ENCODE measurements at places on chromosomes 4 and X. TPM values are rescaled to one million over a fixed set of nuclear protein-coding genes. Genes with fewer than 3 reads are reported as not detected.

GRCh38 chrX:72121383-72121782, 10.3 kb downstream of the RTL5 start:
- no peak for DNase-seq

DNA sequence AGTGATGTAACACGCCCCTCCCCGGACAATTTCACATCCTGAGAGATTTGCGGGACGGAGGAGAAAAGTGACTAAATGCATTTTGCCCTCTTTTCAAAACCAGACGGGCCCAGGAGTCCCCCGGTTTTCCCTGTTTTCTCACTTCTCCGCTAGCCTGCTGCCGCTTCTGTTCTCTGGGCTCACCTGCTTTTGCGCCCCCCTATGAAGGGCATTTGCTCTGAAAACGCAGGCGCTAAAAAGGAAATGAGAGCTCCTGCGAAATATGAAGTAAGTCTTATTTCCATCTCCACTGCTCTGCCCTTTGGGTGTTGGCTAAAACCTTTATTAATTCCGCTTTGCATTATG, 613 bp upstream of the TMEM47 start:
- DNase-seq, result no peak

GRCh38 chr4:112823156-112823555, 186.2 kb downstream of the LARP7 start:
- DNase-seq, result no peak

- DNase-seq, result no peak
These were observed 58.6 kb downstream of the AREG start for GRCh38 chr4:74503580-74503979.

DNA sequence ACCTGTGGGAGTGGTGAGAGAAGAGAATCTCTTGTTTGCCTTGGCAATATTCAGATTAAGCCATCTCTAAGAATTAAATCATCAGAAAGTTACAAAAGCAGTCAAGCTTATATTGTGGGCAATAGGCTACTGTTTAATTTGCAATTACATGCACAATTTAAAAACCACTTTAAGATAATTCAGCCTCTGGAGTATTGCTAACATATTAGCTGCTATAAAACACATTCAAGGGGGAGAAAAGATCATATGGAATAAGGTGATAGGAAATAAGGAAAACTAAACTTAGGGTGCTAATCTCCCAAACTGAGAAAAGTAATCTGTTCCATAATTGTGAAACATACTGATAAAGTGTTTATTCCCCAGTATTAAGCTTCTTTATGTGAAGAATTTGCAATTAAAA, 103.9 kb downstream of the ARAP2 start:
- DNase-seq, result no peak

DNA sequence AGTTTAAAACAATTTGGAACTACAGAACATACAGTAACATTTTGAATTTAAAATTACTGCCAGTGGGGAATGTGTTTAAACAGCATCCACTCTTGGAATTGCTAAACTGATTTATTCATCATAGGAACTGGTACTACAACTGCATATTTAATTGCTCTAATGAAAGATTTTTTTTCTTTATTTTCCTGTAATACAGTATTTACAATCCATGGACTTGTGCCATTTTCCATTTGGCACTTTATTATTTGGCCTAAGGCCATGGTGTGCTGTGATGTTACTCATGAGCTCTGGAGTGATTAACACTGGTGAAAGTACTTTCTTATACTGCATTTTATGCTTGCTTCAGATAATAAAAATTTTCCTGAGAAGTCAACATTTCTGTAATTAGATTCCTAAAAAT, 69.7 kb upstream of the NUDT6 start:
- peak; percentile 63 for DNase-seq

LUZP4 gene
- not detected for polyA plus RNA-seq

TAF7L gene
- not detected for polyA plus RNA-seq

Measured in muscle of arm (tissue), 14 donors.